ENCODE measurements at places on chromosomes 3 and 15. TPM values are rescaled to one million over a fixed set of nuclear protein-coding genes. Genes with fewer than 3 reads are reported as not detected.
A peak's percentile ranks its signal among the peaks of the same experiment; 100 is the strongest.

NGRN gene
- total RNA-seq, result 156 TPM

DNA sequence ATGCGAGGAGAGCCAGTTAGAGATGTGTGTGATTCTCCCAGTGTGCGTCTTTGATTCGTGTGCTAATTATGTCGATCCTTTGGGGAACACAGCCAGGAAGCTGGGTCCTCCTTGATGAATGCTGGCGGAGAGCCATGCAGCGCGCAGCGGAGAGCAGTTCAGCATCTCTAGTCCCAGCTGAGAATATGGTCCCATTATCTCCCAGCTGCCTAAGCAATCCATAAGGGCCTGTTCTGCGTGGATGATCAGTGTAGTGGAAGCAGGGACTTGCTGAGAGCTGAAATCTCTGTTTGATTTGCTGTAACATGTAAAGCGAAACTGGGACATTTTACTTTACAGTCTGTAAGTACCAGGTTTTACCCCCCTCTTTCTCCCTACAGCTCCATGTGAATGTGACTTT is 412.7 kb downstream of the CNTN4 start:
- peak; percentile 68 for DNase-seq

RNF123 gene
- total RNA-seq, result 56.6 TPM

NOX5 gene
- not detected for total RNA-seq

GRCh38 chr3:98731720-98732285 is 31.3 kb upstream of the ST3GAL6 start:
- DNase-seq, result no peak

GRCh38 chr3:43838009-43838758 is 147.4 kb downstream of the ABHD5 start:
- no peak for DNase-seq

SKOR1 gene
- total RNA-seq, result 4.0 TPM

DNA sequence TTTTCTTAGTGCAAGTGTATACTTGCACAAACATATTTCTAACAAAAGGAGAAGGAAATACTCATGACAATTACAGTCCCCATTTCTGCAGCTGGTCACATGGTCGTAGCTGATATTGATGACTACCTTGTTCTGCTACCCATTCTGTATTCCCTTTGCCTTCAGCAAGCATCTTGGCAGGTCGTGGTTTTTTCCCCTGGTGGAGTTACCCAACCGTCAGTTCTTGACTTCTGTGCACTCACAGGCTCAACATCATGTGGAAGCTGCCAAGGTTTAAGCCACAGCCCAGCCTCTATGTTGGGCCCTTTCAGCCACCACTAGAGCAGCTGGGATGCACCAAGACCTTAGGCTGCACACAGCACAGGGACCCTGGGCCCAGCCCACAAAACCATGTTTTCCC is 56.1 kb downstream of the VGLL3 start:
- DNase-seq, result no peak

- DNase-seq, result no peak
Observed at GRCh38 chr3:150639262-150639661, 36.1 kb downstream of the SELENOT start.

GRCh38 chr3:149186721-149187120 is 34.9 kb downstream of the CP start:
- DNase-seq, result no peak

GRCh38 chr3:122795674-122796195 is 866 bp downstream of the SLC49A4 start:
- DNase-seq, result no peak

DNA sequence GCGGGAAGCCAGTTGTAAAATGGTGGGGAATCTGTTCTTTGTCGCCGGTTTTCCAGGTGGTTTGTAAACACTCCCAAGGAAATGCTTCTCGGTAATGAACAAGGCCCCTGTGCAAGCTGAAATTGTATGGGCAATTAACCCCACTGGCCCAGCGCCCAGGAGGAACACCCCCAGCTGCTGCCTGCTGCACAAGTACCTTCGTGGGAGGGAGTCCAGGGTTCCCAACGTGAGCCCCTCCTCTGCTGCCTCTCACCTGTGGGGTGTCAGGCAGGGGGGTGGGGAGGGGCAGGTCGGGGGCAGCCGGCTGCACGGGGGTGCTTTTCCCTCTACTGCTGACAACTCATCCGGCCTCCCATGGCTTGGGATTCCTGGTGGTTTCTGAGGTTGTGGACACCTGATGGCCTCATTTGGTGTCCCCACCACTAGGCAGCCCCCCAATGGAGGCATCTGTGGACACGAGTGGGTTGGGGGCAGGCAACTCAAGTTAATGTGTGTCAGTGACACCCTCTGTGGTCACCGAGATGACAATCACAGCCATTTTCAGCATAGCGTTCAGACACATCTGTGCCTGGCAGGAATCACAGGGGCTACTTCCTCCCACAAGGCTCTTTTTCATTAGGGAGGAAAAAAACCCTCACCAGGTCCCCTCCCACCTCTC is 35.6 kb upstream of the PRR23E start:
- no peak for DNase-seq

Data from glutamatergic neuron (in vitro differentiated cells).